ENCODE measurements at places on chromosomes 5 and 9. TPM values are rescaled to one million over a fixed set of nuclear protein-coding genes. Genes with fewer than 3 reads are reported as not detected.

- DNase-seq, result no peak
These were observed 29.1 kb downstream of the TRIP13 start for GRCh38 chr5:921456-922435.

DNA sequence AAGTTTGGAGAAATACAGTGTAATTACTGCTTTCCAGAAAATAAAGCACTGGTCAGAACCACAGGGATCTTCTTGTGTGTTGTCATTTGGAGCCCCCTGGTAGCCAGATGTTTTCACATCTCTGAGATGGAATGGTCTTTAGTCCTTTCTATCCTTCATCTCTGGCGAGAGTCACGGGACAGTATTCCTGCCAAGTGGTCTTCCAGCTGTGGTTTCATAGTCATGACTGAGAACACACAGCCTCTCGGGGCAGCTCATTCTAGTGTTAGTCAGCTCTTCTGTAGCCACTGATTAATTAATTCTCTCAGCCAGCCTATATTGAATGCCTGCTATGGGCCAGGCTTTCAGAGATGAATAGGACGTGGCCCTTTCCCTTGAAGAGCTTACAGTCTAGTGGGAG lies 34.1 kb downstream of the HMGXB3 start:
- DNase-seq, result no peak

DNA sequence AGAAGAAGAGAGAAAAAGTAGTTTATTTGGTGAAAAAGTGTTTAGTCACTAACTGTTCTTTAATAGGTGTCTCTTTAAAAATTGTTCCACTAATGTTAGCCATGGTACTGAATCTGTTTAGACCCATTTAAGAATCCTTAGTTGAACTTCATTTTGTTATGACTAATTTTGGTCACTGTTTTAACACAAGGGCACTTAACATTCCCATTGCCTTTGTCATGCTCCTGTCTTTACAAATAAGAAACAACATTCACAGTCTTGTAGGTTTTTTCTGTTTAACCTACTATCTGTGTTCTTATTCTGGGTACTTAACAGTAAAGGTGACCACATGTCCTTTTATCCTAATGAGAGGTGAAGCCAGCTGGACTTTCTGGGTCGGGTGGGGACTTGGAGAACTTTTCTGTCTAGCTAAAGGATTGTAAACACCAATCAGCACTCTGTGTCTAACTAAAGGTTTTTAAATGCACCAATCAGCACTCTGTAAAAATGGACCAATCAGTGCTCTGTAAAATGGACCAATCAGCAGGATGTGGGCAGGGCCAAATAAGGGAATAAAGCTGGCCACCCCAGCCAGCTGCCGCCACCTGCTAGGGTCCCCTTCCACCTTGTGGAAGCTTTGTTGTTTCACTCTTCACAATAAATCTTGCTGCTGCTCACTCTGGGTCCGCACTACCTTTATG lies 116.7 kb downstream of the WDR70 start:
- DNase-seq, result no peak

- DNase-seq, result no peak
These were observed 6.6 kb upstream of the FAT2 start for GRCh38 chr5:151597749-151598148.

- DNase-seq, result no peak
These were observed 40.9 kb downstream of the SEC61B start for GRCh38 chr9:99262949-99263418.

DNA sequence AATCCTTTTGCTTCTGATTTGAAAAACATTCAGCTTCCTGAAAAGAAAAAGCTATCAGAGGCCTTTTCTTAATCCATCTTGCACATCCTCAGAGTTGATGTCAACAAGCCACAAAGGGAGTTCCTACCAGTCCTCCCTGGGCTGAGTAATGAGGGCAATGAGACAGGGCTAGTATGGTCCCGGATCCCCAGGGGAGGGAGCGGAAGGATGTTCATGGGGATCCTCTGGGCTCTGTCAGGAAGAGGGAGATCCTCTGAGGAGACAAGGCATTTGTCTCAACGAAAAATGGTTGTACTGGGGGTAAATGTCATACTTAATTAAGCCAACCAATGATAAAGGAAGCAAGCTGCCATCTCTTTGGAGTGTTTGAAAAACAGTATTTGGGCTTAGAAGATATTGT lies 195.3 kb downstream of the DTWD2 start:
- DNase-seq, result no peak

GRCh38 chr5:16617274-16617968 lies 624 bp upstream of the RETREG1 start:
- peak; percentile 61 for DNase-seq

GRCh38 chr9:89642789-89643188 lies 38.0 kb downstream of the GADD45G start:
- no peak for DNase-seq

DNA sequence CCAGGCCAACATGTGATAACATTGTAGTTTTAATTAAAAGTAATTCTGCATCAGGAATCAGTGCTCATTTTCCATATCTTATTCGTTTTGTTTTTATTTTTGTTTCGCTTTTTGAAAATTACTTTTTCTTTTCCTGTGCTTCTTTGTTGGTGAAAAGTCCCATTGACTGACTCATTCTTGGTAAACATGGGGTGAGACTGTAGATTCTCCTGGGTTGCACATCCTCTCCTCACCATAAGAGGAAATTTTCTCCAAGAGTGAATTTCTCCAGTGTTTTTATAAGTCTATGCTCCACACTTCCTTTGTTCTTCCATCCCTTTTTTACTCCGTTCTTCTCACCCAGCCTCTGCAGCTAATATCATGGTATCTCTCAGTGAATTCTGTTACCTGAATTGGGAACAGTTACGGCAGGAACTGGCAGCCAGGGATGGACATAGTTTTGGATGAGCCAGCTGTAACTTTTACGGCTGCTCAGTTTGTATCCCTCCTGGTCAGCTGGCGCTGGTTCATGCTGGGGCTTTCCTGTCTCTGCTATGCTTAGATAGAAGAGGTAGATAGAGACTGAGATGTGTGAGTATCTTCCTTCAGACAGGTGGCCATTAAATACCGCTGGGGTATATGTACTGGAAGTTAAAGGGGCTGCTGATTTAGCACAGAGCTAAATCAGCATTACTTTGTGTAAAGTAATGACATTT lies 80.0 kb downstream of the MAN2A1 start:
- no peak for DNase-seq

- DNase-seq, result no peak
These were observed 478.8 kb downstream of the CETN3 start for GRCh38 chr5:89930591-89931392.

GRCh38 chr9:110583237-110583636 lies 3.7 kb upstream of the SVEP1 start:
- no peak for DNase-seq

GRCh38 chr9:68912561-68912960 lies 101.4 kb downstream of the PRKACG start:
- no peak for DNase-seq

GRCh38 chr5:116225281-116225922 lies 140.6 kb downstream of the COMMD10 start:
- no peak for DNase-seq

- no peak for DNase-seq
These were observed 5.7 kb upstream of the SMC2 start for GRCh38 chr9:104088416-104088815.

GRCh38 chr5:93572608-93573353 lies 8.2 kb downstream of the NR2F1-AS1 start:
- DNase-seq, result no peak

The ISOC1 gene
- total RNA-seq, result 13.7 TPM

The INSYN2B gene
- not detected for total RNA-seq

The PCDHAC2 gene
- total RNA-seq, result not detected

The CDKN2B gene
- 0.64 TPM for total RNA-seq

The PIP5KL1 gene
- 0.72 TPM for total RNA-seq

The PCDHGC4 gene
- not detected for total RNA-seq

The AMBP gene
- not detected for total RNA-seq

The PRDM9 gene
- total RNA-seq, result not detected

The SPINK7 gene
- total RNA-seq, result not detected

The PAEP gene
- not detected for total RNA-seq
